ENCODE measurements at places on chromosomes 2 and 18.

- no peak for DNase-seq
Observed at GRCh38 chr2:122681626-122682025, 926.2 kb downstream of the TSN start.

GRCh38 chr2:54960164-54960563 is 90.1 kb downstream of the RTN4 start:
- DNase-seq, result no peak

DNA sequence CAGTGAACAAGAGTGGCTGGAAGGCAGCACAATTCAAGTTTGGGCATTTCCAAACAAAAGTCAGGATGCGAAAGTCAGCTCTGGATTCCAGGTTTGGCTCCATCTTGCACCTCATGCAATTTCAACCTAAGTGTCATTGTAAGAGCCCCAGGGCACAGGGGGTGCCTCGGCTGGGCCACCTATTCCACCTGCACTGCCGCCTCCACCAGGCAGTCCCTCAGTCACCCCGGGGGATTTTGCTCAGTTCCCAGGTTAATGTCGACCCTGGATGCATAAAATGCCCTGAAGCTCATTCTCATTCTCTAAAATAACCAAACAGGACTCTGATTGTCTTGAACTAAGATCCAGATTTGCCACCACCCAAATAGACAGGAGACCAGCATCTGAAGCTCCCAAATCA is 77.6 kb downstream of the EDAR start:
- no peak for DNase-seq

DNA sequence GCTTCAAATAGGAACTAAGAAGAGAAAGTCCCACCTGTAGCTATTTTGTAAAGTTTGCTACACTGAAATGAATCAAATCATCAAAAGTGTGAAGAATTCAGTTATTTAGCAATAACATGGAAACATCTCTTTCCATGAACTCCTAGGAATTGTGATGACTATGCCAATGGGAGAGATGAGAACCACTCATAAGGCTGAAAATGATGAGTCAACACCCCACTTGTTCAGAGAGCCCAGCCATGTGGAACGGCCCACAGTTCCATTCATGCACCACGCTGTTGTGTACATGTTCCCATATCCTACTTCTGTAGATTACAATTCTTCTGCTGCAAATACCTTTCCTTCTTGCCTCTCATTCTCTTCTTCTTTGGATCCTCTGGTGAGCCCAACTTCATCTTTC is 645.5 kb upstream of the ID2 start:
- no peak for DNase-seq

- DNase-seq, result no peak
Observed at GRCh38 chr2:64853306-64853705, 135.9 kb upstream of the SLC1A4 start.

GRCh38 chr2:144162652-144163051 is 357.3 kb downstream of the ZEB2 start:
- no peak for DNase-seq

GRCh38 chr2:155770516-155770915 is 562.0 kb downstream of the NR4A2 start:
- no peak for DNase-seq

DNA sequence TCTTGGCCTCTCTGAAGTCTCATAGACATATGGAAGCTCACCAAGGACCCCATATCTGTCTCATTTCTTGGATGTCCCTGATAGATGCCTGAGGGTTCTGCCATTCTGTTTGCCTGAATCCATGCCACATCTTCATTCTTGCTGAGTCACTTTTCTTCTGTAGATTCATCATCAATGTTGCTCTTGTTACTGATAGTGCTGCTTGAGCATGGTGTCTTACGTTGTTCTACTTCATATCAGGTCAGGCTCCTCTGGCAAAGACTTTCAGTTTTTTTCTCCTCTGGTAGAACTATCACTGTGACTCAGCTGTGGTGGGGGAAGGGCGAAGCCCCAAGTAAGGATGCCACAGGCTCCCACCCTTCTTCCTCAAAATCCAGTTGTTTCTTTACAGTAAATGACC is 885.2 kb downstream of the DCDC2C start:
- no peak for DNase-seq
